ENCODE measurements at places on chromosomes 3 and 15.
A peak's percentile ranks its signal among the peaks of the same experiment; 100 is the strongest.

GRCh38 chr3:18438586-18438985 lies 13.4 kb upstream of the SATB1 start:
- DNase-seq, result no peak

- DNase-seq, result no peak
These were observed 399.4 kb downstream of the ROBO1 start for GRCh38 chr3:79368403-79368802.

DNA sequence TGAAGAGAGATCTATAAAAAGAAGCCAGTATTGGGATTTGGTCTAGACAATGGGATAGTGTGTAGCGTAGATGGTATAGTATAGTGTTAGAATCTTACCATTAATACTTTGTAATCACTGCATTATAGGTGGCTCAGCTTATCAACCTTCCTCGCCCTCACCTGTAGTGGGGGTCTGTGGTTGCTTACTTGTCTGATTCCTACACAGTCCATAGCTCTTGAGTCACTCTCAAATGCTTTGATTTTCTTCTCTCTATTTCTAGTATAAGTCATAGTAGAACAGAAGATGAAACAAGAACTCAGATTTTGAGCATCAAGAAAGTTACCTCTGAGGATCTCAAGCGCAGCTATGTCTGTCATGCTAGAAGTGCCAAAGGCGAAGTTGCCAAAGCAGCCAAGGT lies 115.2 kb downstream of the IL1RAP start:
- no peak for DNase-seq

GRCh38 chr3:194879991-194880939 lies 194.6 kb downstream of the FAM43A start:
- DNase-seq, result no peak

DNA sequence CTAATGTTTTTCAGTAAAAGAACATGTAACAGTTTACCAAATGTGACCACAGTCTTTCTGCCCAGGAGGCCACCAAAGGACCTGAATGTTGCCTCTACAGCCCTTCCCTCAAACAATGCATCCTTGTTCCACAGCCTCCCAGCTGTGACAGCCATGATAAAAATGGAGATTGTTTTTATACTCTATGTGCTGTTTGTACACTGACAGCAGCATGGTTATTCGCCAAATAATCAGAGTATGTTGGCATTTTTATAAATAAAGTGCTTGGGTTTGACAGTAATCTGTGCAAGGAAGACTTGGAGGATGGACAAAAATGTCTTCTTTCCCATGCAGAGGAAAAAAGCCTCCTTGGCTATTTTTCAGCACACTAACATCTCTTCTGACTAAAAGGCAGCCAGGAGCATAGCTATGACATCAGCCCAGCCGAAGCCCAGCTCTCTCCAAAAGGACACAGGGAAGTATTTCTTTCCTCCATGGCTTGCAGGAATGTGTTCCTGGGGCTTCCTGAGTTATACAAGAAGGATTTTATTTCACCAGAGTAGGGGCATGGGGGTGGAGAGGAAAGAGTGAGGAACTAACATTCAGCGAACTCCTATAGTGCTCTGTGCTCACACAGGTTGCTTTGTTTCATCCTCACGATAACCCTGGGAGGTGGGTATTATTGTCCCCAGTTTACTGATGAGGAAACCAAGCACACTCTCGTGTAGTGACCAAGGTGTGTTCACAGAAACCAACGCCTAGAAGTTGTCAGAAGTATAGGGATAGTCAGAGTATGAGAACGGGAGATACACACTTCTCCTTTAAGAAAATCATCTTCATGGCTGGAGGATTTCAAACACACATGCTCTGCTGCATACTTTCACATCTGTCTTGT lies 339.7 kb downstream of the MECOM start:
- no peak for DNase-seq

GRCh38 chr15:73240866-73241499 lies 127.8 kb downstream of the HCN4 start:
- DNase-seq, result peak; percentile 52

DNA sequence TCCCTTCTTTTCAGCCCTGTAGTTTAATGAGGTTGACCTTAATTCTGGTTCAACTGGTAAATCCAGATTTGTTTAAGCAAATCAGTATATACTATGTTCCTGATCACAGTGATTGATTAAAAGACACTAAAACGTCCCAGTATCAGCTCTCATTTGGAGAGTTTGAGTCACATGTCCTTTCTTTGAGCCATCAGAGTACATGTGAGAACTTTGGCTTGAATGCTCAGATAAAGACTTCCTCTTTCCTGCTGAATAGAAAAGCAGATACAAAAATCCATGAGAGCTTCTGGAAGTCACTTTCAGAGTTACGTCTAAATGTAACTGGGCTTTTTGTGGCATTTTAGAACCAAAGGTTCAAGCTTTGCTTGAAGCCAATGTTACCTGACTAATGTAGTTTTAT lies 341.8 kb upstream of the SATB1 start:
- no peak for DNase-seq
